Activated T-cell treated with anti-CD3 and anti-CD28 coated beads, Interleukin-2, amount 50 U/mL, for 72 hours (primary cell): ENCODE measurements at places on chromosomes 4 and X. TPM values are rescaled to one million over a fixed set of nuclear protein-coding genes. Genes with fewer than 3 reads are reported as not detected.
A peak's percentile ranks its signal among the peaks of the same experiment; 100 is the strongest.

GRCh38 chr4:8440492-8441311 lies at the start of the genes ACOX3 and TRMT44:
Gene ACOX3, minus strand, starts transcription at chr4:8440723. Its CDS starts 24,202 bp downstream, at chr4:8416521.
Gene TRMT44, plus strand, starts transcription at chr4:8440777. Its CDS starts 46 bp downstream, at chr4:8440823.
- DNase-seq = peak; percentile 93
- peak within 1 kb of the TSS; percentile 97 for H3K27ac ChIP-seq
- H3K36me3 ChIP-seq = peaks cover 5% of the 10 kb centered on the region
- H3K27me3 ChIP-seq = no peaks in the 10 kb centered on the region

KLB gene
- total RNA-seq = not detected

DNA sequence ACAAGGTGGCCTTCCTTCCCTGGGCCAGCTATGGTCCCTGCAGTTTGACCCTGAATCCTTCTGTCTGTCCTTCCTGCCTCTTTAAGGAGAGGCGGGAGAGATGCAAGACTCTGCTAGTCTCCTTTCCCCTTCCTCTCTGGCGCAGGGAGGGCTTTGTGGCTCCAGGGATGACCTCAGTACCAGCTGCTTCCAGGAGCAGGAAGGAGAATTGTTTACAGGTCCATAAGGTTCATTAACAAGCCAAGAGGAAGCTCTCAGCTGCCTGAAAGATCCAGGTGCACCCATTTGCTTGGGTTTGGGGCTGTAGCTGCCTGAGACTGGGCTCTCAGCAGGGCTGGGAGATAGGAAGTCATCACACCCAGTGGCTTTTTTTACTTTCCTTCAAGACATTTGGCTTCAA lies 4.0 kb upstream of the FATE1 start:
- H3K27me3 ChIP-seq = peaks cover 26% of the 10 kb centered on the region
- H3K4me1 ChIP-seq = no peaks in the 10 kb centered on the region
- H3K27ac ChIP-seq = no peak overlapping the region
- H3K4me3 ChIP-seq = no peak overlapping the region
- no peaks in the 10 kb centered on the region for H3K36me3 ChIP-seq

- H3K4me3 ChIP-seq = no peak overlapping the region
- no peak overlapping the region for H3K27ac ChIP-seq
- H3K4me1 ChIP-seq = no peaks in the 10 kb centered on the region
- no peak for DNase-seq
- no peaks in the 10 kb centered on the region for H3K27me3 ChIP-seq
- H3K36me3 ChIP-seq = peaks cover 3% of the 10 kb centered on the region
Measured at GRCh38 chr4:7598939-7599790, 164.4 kb upstream of the PSAPL1 start.

SLITRK4 gene
- total RNA-seq = not detected

DNA sequence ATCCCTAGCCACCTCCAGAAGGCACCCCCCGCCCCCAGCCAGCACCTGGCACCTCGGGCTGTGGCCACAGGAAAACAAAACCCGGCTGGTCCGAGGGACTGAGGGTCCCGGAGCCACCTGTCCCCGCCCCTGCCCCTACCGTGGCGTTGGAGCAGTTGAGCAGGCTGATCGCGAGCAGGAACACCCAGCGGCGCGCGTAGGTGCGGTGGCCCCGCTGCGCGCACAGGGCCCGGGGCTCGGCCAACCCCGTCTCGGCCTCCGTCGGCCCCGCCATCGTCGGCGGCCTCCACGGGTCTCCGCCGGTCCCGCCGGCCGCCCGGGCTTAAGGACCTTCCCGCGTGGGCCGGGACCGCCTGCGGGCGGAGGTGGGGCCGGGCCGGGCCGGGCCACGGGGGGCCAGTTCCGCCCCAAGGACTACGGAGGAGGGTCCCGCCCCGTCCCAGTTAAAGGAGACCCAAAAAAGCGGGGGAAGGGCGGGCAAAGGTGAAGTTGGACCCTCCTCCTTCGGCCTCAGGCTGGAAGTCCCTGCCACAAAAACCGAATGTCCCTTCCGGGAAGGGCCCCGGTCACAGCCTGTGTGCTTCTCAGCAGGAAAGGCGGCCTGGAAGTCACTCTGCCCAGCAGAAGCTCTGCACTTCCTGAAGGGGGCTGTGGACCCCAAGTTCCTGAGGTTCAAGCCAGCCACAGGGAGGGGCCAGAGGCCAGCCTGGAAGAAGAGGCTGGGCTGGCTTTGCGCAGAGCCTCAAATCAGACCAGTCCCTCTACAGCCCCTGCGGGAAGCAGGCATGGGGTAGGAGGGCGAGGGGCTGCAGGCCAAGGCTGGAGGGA lies at the start of gene SLC49A3:
Gene SLC49A3, minus strand, starts transcription at position 298 of the 828 bp plus-strand sequence. Its CDS starts 24 bp downstream, at position 274.
- no peaks in the 10 kb centered on the region for H3K36me3 ChIP-seq
- peaks cover 11% of the 10 kb centered on the region for H3K27me3 ChIP-seq
- no peaks in the 10 kb centered on the region for H3K4me1 ChIP-seq
- H3K4me3 ChIP-seq = no peak within 1 kb of the TSS
- no peak for DNase-seq

TMSB15C gene
- total RNA-seq = 6.0 TPM

GRCh38 chr4:113838460-113838859 lies 76.9 kb upstream of the CAMK2D start:
- no peaks in the 10 kb centered on the region for H3K36me3 ChIP-seq
- no peak overlapping the region for H3K4me3 ChIP-seq
- H3K4me1 ChIP-seq = peaks cover 11% of the 10 kb centered on the region
- no peak for DNase-seq
- H3K27me3 ChIP-seq = peaks cover 5% of the 10 kb centered on the region

XG gene
- total RNA-seq = not detected

ELOVL6 gene
- 15.8 TPM for total RNA-seq

TMEM129 gene
- 20.4 TPM for total RNA-seq

RNF4 gene
- 86.3 TPM for total RNA-seq

- no peak for DNase-seq
- H3K36me3 ChIP-seq = no peaks in the 10 kb centered on the region
- peaks cover 35% of the 10 kb centered on the region for H3K4me1 ChIP-seq
- no peak overlapping the region for H3K27ac ChIP-seq
Measured at GRCh38 chr4:122759639-122760310, 27.3 kb downstream of the BBS12 start.

DNA sequence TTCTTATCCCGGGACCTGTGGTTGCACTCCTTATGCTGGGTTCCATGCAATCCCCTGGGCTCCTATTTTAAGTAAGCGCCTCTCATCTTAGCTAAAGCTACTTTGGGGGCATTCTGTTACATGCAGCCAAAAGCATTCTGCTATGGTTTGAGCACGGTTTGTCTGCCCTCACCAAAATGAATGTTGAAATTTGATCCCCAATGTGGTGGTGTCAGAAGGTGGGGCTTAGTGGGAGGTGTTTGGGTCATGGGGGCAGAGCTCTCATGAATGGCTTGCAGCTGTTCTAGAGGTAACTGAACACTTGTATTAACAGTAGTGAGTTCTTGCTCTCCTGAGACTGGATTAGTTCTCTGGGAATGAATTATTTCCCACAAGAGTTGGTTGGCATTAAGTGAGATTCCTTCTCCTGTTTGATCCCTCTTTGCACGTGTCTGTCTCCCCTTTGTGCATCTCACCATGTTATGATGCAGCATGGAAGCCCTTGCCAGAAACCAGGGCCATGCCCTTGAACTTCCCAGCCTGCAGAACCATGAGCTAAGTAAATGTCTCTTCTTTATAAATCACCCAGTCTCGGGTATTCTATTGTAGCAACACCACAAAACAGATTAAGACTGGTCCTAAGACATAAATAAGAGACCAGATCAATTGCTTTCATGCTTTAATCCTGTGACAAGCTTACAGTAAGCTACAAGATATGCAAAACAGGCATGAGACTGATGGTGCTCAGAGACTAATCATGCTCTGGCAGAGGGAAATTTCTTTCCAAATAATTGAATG lies 141.8 kb downstream of the TSPAN5 start:
- H3K4me3 ChIP-seq = no peak overlapping the region
- H3K36me3 ChIP-seq = peaks cover 4% of the 10 kb centered on the region
- no peaks in the 10 kb centered on the region for H3K27me3 ChIP-seq
- no peak overlapping the region for H3K27ac ChIP-seq
- no peak for DNase-seq
- peaks cover 65% of the 10 kb centered on the region for H3K4me1 ChIP-seq

- no peaks in the 10 kb centered on the region for H3K36me3 ChIP-seq
- H3K27me3 ChIP-seq = no peaks in the 10 kb centered on the region
- no peak overlapping the region for H3K27ac ChIP-seq
Measured at GRCh38 chrX:34848281-34848680, 94.3 kb upstream of the FAM47B start.

GUCY1B1 gene
- total RNA-seq = 1.9 TPM

GRCh38 chr4:26862381-26862915 lies 1.8 kb downstream of the STIM2 start:
- peaks cover 71% of the 10 kb centered on the region for H3K4me1 ChIP-seq
- peak overlapping the region; percentile 99 for H3K27ac ChIP-seq
- H3K27me3 ChIP-seq = no peaks in the 10 kb centered on the region
- peak overlapping the region; percentile 96 for H3K4me3 ChIP-seq
- no peak for DNase-seq
- peaks cover 4% of the 10 kb centered on the region for H3K36me3 ChIP-seq
